Activated T-cell treated with anti-CD3 and anti-CD28 coated beads, Interleukin-2, amount 50 U/mL, for 24 hours (primary cell): ENCODE measurements at places on chromosomes 3 and 15.

GRCh38 chr15:64180235-64180824 is 17.5 kb upstream of the PPIB start:
- H3K27ac ChIP-seq: no peak overlapping the region
- H3K4me3 ChIP-seq: no peak overlapping the region
- no peaks in the 10 kb centered on the region for H3K4me1 ChIP-seq
- DNase-seq: no peak
- no peaks in the 10 kb centered on the region for H3K27me3 ChIP-seq

GRCh38 chr15:77986891-77987764 is 90.4 kb downstream of the TBC1D2B start:
- DNase-seq: no peak
- H3K4me1 ChIP-seq: peaks cover 19% of the 10 kb centered on the region
- H3K27ac ChIP-seq: no peak overlapping the region

GRCh38 chr15:48803877-48804276 is 7.0 kb downstream of the CEP152 start:
- no peak overlapping the region for H3K4me3 ChIP-seq
- H3K4me1 ChIP-seq: peaks cover 38% of the 10 kb centered on the region
- no peak overlapping the region for H3K27ac ChIP-seq

DNA sequence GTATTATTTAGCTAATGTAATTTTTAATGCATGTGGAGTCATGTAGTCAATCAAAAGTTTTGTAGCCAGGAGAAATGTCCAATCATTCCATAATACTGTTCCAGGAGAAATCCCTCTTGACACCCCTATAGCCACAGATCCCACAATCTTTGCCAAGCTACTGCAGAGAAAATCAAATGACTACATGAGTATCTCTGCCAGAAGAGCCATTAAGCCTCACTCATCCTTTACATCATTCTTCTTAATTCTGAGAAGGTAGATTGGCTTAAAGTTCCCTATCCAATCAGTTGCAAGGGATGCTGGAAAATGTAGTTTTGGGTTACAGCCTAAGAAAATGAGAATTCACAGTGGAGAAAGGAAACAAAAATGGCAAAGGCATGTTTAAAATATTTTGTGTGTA is 502.1 kb downstream of the ZBBX start:
- DNase-seq: no peak
- H3K27ac ChIP-seq: no peak overlapping the region
- no peaks in the 10 kb centered on the region for H3K36me3 ChIP-seq
